Muscle of arm (tissue), 14 donors: ENCODE measurements at places on chromosomes 1 and 21.

GRCh38 chr1:100629391-100629790 lies 90.2 kb upstream of the VCAM1 start:
- no peak for DNase-seq

- DNase-seq: no peak
Observed at GRCh38 chr1:21174654-21175323, 1.9 kb downstream of the EIF4G3 start.

GRCh38 chr21:26769613-26770188 lies 75.5 kb downstream of the ADAMTS1 start:
- peak; percentile 69 for DNase-seq

- no peak for DNase-seq
Observed at GRCh38 chr21:22855581-22855980, 1857.4 kb downstream of the NCAM2 start.

- DNase-seq: no peak
Observed at GRCh38 chr1:182587666-182588499, 1.2 kb downstream of the RNASEL start.

- DNase-seq: no peak
Observed at GRCh38 chr21:39103689-39104088, 79.6 kb downstream of the PSMG1 start.

DNA sequence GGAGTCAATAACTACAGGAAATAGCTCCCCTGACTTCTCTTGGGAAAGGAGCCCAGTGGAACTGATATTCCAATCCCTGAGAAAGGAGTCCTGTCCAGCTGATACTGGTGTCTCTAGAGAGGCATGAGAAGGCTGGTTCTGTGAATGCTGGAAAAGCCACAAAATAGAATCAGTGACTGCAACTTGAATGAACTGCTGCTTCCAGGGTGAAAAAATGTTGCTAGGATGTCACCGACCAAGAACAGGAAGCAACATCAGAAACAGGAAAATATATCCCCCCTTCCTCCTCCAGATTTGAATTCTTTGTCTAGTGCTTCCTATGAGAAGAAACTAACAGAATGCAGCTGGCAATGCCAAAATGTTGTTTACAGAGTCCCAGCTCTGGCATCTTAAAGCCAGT lies 269.3 kb upstream of the LYPLAL1 start:
- no peak for DNase-seq

GRCh38 chr1:181159451-181160140 lies 71.1 kb downstream of the IER5 start:
- DNase-seq: no peak

GRCh38 chr1:197526736-197527371 lies 248.4 kb downstream of the DENND1B start:
- peak; percentile 14 for DNase-seq

DNA sequence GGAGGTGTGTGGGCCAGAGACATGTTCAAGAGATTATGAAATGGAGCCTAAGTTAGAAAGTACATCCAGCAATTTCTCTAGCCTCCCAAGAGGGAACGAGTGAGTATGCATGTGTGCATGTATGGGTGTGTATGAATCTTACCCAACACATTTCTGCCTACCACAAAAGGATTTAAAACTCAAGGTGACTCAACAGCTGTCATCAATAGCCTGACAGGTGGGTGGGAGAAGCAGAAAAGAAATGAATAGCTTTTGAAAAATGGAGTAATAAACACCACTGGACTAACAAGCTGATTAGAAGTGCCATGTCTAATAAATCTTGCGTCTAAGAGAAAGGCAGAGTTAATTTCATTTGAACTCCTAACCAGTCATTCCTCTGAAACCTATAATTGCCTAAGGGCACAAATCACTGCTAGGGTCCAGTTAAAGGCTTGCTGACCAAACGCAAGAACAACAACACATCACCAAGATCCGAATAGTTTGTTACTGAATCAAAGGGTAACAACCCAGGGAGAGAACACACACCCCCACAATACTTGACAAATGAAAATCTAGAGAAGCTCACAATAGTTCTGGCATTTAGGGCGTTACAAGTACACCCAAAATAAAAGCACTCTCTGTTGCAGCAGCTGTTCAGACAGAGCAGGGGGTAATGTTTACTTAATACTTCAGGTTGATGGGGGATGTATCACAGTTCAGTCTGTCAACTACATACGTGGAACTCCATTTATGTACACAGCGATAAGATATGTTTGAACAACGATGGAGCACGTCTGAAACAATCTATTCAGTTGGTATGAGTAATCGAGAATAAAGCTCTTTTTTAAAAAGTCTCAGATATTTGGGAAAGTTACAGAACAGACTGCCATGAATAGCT lies 1.4 kb downstream of the KIAA0319L start:
- DNase-seq: no peak

- no peak for DNase-seq
Observed at GRCh38 chr1:17121881-17122280, 2.6 kb upstream of the PADI2 start.

- DNase-seq: no peak
Observed at GRCh38 chr1:72845381-72845780, 563.0 kb upstream of the NEGR1 start.

GRCh38 chr1:220828179-220828490 lies 41.4 kb downstream of the MTARC1 start:
- DNase-seq: no peak
